Immature natural killer cell (primary cell): ENCODE measurements at places on chromosomes 12 and 14. TPM values are rescaled to one million over a fixed set of nuclear protein-coding genes. Genes with fewer than 3 reads are reported as not detected.

GCH1 gene
- 53.2 TPM for polyA plus RNA-seq

CYP27B1 gene
- not detected for polyA plus RNA-seq

WNT1 gene
- 1.2 TPM for polyA plus RNA-seq

TAS2R31 gene
- polyA plus RNA-seq, result not detected

GLT1D1 gene
- not detected for polyA plus RNA-seq

SPIC gene
- polyA plus RNA-seq, result not detected

FGFR1OP2 gene
- 85.2 TPM for polyA plus RNA-seq

BIN2 gene
- polyA plus RNA-seq, result 359 TPM

MIP gene
- polyA plus RNA-seq, result not detected

PLCZ1 gene
- not detected for polyA plus RNA-seq

PRH1 gene
- 10.3 TPM for polyA plus RNA-seq

ZNF605 gene
- 1.6 TPM for polyA plus RNA-seq

SERPINA9 gene
- polyA plus RNA-seq, result not detected

ALG10B gene
- polyA plus RNA-seq, result 1.1 TPM

GALNT9 gene
- polyA plus RNA-seq, result not detected

HNRNPA1 gene
- polyA plus RNA-seq, result 512 TPM

COCH gene
- 3.1 TPM for polyA plus RNA-seq

GPR68 gene
- polyA plus RNA-seq, result 40.4 TPM

ZC2HC1C gene
- polyA plus RNA-seq, result 0.58 TPM

CACNA2D4 gene
- 20.0 TPM for polyA plus RNA-seq

OR4E2 gene
- polyA plus RNA-seq, result not detected

RERG gene
- not detected for polyA plus RNA-seq

ART4 gene
- polyA plus RNA-seq, result not detected

ALDH1L2 gene
- polyA plus RNA-seq, result not detected

STAB2 gene
- not detected for polyA plus RNA-seq

IL31 gene
- polyA plus RNA-seq, result not detected

KCNC2 gene
- not detected for polyA plus RNA-seq

NEUROD4 gene
- polyA plus RNA-seq, result not detected

EFS gene
- not detected for polyA plus RNA-seq

FAM90A1 gene
- not detected for polyA plus RNA-seq

SYCP3 gene
- polyA plus RNA-seq, result not detected

IFNG-AS1 gene
- polyA plus RNA-seq, result 2.2 TPM

LRRC9 gene
- polyA plus RNA-seq, result not detected

COX8C gene
- not detected for polyA plus RNA-seq

SIX1 gene
- not detected for polyA plus RNA-seq

DNAAF2 gene
- polyA plus RNA-seq, result 13.3 TPM

SLC8B1 gene
- 10.3 TPM for polyA plus RNA-seq

DDIT3 gene
- 38.8 TPM for polyA plus RNA-seq

KRT6A gene
- polyA plus RNA-seq, result not detected
